ENCODE measurements at places on chromosomes 11 and 22.

- no peak for DNase-seq
Measured at GRCh38 chr11:33944693-33945424, 53.0 kb upstream of the LMO2 start.

- no peak for DNase-seq
Measured at GRCh38 chr11:64438986-64439771, 80.2 kb downstream of the RPS6KA4 start.

DNA sequence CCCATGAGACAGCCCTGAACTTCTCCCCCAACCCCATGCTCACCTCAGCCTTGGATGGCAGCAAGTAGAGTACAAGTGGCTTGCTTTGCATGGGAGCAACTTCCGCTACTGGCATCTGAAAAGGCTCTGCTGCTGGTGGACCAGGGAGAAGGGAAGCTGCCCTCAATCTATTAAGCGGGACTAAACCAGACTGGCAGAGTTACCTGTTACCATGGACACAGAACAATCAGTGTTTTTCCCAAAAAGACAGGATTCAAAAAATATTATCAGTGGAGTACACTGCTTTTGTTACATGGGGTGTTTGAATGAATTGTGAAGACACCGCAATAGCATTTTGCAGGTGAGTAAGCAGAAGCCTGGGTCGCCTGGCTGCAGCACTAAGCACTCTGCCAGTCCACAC is 631.4 kb upstream of the B3GAT1 start:
- DNase-seq: no peak

DNA sequence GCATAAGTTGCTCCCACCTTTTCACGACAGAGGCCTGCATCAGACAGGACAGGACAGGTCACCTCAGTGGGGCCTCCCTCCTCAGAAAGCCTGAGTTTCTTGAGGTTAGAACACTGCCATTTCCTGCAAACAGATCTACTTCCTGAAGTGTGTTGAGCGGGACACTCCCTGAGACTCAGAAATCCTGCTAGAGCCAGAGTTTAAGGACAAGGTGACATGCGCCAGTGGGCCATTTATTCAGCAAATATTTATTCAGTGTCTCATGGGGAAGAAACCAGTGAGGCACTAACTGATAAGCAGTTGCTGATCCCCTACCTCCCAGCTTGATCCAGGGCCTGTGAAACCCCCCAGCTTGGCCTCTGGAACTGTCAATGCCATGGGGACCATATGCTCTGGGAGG is 454.6 kb downstream of the SOX6 start:
- no peak for DNase-seq

GRCh38 chr11:113578033-113578380 is 102.8 kb upstream of the DRD2 start:
- no peak for DNase-seq

DNA sequence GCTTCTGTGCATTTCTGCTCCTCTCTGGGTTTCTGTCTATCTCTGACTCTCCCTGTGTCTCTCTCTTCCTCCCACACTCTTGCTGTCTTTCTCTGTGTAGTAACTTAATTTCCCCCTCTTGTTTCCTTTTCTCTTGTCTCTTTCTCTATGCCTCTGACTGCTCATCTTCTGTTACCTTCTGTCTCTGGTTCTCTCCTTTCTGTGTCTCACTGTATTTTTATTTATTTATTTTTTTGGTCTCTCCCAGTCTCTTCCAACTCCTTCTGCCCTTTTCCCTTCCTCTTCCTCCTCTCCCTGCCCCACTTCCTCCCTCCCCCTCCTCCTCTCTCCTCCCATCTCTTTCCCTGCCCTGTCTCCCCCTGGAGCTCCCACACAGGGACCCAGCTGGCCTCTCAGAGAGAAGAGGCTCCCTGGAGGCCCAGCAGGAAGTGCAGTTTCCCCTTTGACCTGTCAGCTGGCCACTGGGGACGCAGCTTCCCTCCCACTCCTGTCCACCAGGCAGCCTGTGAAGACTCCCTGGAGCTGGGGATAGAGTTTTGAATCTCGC is 38.3 kb upstream of the MYH9 start:
- no peak for DNase-seq

- peak; percentile 79 for DNase-seq
Measured at GRCh38 chr11:78045851-78046485, 17.7 kb upstream of the THRSP start.

Measured in CD8-positive, alpha-beta memory T cell (primary cell).